ENCODE measurements at places on chromosomes 1 and 21.
A peak's percentile ranks its signal among the peaks of the same experiment; 100 is the strongest.

DNA sequence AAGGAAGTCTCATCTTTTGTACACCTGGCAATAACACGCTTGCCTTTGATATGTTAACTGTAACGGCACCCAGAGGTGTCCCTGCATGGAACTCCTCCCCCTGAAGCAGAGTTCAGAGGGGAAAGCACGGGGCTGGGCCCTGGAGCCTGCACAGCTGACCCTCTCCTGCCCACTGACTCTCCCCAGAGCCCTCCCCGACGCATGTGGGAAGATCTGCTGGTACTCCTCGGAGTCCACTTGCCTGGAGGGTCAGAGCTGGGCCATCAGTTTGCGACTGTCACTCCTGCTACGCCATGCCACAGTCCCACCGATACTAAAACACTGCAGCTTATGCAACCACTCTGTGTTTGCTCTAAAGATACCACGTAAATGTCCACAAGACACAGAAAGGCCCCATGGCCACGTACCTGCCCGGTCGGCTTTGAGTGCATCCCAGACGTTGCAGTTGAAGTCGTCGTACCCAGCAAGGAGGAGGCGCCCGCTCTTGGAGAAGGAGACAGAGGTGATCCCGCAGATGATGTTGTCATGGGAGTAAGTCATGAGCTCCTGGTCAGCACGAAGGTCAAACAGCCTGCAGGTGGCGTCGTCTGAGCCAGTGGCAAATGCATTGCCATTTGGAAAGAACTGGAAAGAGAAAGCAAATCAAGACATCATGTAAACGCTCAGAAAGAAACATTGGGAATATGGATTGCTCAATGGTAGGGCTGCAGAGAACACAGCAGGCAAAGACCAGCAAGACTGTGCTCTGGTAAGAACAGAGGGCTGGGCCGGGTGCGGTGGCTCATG, 10.6 kb upstream of the NADK start:
- peak; percentile 13 for DNase-seq

- DNase-seq, result no peak
These were observed 356.8 kb upstream of the C1orf87 start for GRCh38 chr1:60430375-60430774.

DNA sequence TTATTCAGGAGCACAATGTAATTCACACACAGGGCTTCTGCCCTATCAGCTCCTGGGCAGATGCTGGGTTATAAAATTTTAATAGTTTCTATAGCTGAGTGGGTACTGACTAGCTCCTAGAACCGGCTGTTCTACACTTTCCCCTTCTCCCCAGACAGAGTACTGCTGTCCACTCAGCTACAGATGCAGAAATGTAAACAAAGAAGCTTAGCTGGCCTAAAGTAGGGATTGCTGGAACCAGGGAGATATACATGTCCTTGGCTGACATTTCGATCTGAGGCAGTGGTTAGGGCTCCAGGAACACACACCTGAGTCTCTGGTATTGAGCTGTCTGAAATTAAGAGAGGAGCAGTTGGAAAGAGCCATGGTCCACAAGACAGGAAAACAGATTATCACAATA, 211.5 kb upstream of the USP24 start:
- no peak for DNase-seq

- DNase-seq, result no peak
These were observed 649.7 kb upstream of the NEGR1 start for GRCh38 chr1:72932025-72932424.

DNA sequence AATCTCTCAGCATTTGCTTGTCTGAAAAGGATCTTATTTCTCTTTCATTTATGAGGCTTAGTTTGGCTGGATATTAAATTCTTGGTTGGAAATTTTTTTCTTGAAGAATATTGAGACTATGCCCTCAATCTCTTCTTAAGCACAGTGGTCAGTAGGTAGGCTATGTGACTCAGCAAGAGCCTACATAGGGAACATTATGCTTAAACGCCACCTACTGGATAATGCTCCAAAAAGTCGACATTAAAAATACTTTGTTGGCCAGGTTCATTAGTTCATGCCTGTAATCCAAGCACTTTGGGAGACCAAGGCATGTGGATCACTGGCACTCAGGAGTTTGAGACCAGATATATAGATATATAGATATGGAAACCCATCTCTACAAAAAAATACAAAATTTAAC, 678.0 kb upstream of the USP24 start:
- DNase-seq, result no peak

DNA sequence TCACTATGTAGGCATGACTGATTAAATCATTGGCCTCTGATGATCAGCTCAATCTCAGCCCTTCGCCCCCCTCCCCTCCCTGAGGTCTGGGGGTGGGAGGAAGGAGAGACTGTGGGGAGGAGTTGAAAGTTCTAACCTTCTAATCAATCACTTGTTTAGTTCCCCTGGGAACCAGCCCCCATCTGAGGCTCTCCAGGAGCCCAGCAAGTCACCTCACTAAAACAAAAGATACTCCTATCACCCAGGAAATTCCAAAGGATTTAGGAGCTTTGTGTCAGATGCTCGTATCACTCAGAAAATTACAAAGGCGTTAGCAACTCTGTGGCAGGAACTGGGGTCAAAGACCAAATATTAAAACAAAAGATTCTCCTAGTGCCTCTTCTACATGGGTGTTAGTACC, 21.6 kb downstream of the SYF2 start:
- no peak for DNase-seq

All from CD4-positive, alpha-beta T cell treated with Interleukin-10 for 1 hour (primary cell).